Inflammatory macrophage (primary cell): ENCODE measurements at places on chromosomes 2 and 18.
A peak's percentile ranks its signal among the peaks of the same experiment; 100 is the strongest.

GRCh38 chr2:6027066-6027465, 334.9 kb downstream of the SOX11 start:
- DNase-seq, result no peak

- DNase-seq, result no peak
Observed at GRCh38 chr2:200174433-200175216, 131.9 kb upstream of the SPATS2L start.

DNA sequence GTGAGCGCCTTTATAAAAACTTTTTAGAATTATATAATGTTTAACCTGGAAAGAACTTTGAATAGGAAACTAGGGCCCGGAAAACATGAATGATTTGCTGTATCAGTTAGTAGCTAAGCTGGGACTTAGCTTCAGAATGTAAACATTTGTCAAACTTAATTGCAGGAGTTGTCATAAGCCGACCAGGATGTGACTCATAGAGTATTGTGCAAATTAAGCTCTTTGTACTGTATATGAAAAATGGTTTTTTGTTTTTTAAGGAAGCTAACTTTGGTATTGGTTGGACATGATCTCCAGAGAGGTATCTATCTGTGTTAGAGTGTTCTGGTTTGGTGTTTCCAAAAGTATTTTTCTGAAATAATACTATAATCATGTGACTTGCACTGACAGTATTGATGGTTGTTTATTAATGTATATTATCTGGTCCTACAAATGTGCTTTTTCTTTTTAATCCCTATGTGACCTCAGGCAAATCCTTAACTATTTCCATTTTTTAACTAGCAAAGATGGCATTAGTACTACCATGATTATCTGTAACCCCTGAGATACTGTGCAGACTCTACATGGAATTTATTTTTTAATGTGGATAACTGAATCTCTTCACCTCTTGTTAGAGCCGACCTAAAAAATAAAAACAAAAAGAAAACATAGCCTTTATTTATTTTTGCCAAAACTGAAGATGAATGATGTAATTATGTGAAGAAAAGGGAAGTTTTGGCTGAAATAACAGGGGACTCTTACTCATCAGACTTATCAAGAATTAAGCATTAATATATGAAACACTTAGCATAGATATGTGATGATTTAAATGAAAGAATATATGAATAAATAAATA, 11.7 kb downstream of the YIPF4 start:
- peak; percentile 80 for DNase-seq

- peak; percentile 16 for DNase-seq
Observed at GRCh38 chr2:9950521-9951271, 797 bp upstream of the GRHL1 start.

GRCh38 chr2:28355521-28356094, 37.0 kb upstream of the FOSL2 start:
- DNase-seq, result no peak

DNA sequence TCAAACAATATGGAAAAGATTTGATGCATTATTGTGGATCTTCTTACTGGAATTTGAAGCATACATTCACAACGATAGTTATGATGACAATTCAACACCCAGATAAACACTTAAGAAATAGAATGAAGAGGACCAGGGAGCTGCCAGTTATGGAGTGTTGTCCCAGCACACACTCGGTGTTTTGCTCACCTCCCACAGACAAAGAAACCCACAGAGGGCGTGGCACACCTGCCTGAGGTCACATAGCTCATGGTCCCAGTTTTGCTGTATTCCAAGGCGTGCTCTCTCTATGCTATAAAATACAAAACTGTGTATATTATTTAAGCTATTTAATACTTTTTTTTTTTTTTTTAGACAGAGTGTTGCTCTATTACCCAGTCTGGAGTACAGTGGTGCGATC, 31.1 kb downstream of the EFR3B start:
- no peak for DNase-seq

GRCh38 chr2:190583507-190584337, 49.2 kb upstream of the NEMP2 start:
- DNase-seq, result no peak

- no peak for DNase-seq
Observed at GRCh38 chr2:194105358-194105757, 1551.7 kb upstream of the SLC39A10 start.

DNA sequence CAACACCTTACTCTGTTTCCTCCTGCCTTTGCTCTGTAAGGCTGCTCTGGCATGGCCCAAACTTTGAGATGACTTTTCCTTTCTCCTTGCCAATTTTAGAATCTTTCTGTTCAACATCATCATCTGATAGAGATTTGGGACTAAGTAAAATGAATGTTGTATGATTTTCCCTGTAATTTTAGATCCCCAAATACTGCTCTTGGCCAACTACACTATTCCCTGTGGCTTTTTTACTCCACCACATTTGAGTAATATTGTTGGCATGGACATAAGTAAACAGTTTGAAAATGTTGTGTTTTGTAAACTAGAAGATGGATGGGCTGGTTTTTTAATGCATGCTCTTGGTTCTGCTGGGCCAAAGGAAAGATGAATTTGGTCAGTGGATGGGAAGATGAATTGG, 12.1 kb downstream of the LTBP1 start:
- no peak for DNase-seq

- DNase-seq, result no peak
Observed at GRCh38 chr2:123154195-123154594, 870.9 kb upstream of the CNTNAP5 start.

- DNase-seq, result peak; percentile 29
Observed at GRCh38 chr18:41745166-41746049, 209.6 kb upstream of the PIK3C3 start.

DNA sequence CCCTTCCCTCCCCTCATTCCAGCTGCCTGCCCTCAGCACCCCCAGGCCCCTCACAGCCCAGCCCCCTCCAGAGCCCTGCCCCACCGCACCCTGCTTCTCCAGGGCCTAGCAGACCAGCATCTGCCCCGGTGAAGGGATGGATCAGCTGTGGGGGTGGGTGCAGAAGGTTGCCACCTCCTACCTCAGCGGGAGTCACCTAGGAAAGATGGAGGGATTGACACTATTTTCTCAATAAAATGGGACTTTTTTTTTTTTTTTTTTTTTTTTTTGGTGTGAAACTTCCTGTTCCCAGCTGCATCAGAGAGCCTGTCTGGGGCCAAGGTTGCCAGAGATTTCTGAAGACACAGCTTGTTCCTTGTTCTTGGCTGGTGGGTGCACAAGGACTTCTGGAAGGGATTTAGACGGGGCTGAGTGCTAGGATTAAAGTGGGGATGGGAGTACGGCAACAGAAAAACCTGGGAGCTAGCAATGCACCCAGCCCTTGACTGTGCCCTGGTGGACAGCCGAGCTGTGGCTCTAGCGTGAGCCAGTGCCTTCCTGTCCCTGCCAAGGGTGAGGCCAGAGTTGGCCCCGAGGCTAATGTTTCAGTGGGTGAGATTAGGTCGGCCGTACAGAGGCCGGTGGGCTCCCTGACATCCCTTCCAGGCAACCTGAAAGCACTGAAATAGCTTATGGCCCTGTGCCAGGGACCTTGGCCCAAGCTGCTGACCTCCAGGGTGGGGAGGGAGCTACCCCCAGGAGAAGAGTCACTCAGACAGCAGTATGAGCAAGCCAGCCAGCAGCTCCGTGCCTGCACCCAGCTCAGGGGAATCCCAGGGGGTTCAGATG, 4.6 kb downstream of the B3GNT7 start:
- DNase-seq, result peak; percentile 57

DNA sequence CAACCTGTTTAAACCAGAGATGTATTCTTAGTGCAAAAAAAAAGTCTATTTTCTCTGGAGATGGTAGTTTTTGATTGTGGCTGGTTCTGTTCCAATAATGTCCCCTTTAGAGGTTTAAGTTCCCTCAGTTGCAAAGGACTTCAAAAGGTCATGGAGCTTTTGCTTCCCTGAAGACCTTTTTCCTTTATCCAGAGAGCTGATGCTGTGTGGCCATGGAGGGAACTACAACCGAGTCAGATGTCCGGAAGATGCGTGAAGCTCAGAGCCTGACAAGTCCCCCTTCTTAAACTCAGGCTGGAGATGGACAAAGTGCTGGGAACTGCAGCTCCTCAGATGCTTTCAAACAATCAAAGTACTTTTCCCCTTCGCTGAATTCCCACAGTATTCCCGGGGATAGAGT, 176.1 kb downstream of the TMEM18 start:
- no peak for DNase-seq

DNA sequence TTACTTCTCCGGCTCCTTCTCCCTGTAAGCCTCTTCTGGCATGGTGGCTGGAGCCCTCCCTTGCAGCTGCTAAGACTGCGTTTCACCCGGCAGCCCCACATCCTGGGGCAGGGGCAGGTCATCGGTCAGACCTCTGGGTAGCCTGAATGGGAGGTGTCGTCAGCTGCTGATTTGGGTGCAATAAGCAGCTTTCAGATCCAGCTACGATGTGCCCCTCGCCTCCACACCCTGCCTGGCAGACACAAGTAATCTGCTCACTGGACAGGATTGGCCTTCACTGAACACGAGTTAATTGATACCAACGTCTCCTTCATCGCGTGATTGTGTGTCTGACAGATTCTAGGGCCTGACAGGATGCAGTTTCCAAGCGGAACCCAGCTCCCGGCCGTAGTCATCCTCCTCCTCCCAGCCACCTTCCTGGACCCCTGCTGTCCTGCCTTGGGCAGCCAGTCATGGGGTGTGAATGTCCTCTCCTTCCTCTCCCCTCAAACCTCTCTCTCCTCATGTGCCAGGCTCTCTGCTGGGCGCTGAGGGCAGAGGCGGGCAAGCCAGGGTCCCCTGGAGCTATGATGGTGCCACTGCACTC, 18.9 kb upstream of the PDIA6 start:
- DNase-seq, result no peak

DNA sequence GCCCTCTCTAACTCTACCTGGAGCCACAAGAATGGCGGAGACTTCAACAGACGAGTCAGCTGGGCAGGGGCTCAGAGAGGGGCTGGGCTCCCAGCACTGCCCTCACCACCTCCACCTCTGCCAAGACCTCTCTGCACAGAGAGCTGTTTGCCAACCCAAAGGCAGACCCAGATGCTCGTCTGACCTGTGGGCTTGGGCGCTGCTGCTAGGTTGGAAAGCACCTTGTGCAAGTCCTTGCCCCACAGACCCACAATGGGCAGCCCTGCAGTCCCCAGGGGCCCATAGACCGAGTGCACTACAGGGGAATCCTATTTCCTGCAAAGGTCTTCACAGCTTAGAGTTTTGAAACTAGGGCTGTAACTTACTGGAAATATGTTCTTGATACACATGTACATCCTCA, 13.3 kb downstream of the ACKR3 start:
- DNase-seq, result no peak

DNA sequence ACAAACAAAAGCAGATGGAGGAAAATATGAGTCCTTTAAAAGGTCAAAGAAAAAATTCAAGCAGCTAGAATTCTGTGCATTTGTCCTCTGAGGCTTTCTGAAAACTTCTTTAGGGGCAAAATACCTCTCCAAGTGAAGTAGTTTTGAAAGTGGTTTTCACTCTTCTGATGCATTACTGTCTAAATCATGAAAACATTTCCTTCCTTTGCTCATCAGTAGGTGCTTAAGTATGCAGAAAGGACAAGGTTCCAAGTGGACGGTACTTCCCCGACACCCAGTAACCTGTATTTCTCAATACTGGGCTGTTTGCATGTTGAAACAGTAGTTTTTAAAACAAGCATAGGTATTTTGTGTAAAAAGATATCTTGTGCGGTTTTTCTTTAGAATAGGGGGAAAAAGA, 189.1 kb upstream of the ERBB4 start:
- DNase-seq, result no peak

DNA sequence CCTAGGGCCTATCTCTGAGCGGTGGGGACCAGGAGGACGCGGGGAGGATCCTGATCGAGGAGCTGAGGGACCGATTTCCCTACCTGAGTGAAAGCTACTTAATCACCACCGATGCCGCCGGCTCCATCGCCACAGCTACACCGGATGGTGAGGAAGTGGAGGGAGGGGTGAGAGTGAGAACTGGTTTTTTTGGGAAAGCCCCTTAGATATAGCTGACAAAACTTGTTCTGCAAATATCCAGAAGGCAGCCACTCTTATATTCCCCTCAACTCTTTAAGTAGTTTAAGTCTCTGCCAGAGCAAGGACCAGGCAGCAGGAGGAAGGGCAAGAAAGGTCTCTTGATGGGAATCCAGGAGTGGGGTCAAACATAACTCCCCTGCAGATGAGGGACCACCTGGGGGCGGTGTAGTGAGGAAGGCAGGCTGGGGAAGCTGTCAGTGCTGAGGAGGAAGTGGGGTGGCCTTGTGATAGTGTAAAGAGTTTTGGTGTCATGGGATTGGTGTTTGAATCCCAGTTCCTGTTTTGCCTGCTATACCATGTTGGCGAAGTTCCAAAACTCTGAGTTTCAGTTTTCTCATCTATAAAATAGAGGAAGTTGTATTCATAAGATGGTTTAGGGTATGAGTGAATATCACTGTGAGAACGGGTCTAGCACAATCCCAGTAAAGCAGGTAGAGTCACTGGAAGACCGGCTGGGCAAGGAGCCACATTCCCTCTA, 3.4 kb downstream of the NAGK start:
- peak; percentile 94 for DNase-seq

- DNase-seq, result peak; percentile 67
Observed at GRCh38 chr2:86142436-86143257, 36.6 kb downstream of the PTCD3 start.
